ENCODE measurements at places on chromosomes 5 and 9.

- no peak for DNase-seq
Observed at GRCh38 chr5:37723162-37723961, 116.5 kb downstream of the GDNF start.

- DNase-seq: no peak
Observed at GRCh38 chr9:115138151-115138550, 20.2 kb upstream of the TNC start.

DNA sequence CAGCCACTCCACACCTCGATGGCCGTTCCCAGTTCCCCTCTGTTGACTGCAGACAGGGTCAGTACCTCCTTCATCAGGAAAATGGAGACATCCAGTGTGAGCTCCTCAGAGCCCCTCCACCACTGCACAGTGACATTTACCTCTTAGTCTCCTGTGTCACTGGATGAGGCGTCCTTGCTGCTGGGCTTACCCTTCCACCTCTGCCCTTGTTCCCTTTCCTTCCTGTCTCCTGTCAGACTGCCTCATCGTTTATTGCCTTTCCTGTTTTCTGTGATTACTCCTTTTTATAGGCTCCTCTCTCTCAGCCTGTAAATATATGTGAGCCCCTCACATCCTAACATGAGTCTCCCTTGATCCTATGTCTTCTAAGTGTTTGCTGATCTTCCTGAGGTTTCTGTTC, 23.2 kb upstream of the SPTAN1 start:
- DNase-seq: no peak

DNA sequence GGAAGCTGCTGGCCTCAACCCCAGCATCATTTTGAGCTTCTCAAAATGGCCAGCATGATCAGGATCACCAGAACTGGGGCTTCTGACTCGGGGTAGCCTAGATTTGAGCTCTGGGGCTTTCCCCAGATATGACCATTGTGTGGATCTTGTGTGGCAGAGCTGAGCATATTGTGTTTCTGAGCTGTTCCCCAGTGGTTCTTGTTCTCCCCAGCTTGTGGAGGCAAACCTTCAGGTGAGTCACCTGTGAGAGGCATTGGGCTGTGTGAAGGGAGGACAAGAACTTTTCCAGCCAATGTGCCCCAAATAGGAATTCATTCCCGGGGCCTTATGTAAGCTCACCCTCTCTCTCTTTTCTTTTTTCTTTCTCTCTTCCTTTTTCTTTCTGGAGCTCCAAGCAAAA, 80.7 kb upstream of the PITX1 start:
- DNase-seq: no peak

- DNase-seq: no peak
Observed at GRCh38 chr5:139855946-139856540, 60.4 kb downstream of the PSD2 start.

DNA sequence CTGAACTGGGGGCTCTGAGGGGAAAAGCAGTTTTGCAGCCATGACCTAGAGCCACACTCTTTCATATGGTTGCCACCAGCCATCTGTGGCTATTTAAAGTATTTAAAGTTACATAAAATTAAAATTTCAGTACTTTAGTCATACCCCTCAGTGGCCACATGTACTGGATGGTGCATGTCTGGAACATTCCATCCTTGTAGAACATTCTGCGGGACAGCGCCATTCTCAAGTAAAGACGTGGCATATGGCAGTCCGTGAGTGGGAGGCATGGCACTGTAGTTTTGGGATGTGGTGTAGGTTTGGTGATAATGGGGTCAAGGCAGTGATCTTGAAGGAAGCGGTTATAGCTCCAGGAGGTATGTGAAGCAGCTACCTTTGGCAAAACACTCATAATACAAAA, 61.4 kb upstream of the NFIL3 start:
- no peak for DNase-seq

- DNase-seq: no peak
Observed at GRCh38 chr5:107466233-107466769, 204.4 kb downstream of the EFNA5 start.

- no peak for DNase-seq
Observed at GRCh38 chr5:141001844-141002604, 35.7 kb downstream of the PCDHAC2 start.

- no peak for DNase-seq
Observed at GRCh38 chr9:94741866-94742265, 15.4 kb downstream of the AOPEP start.

DNA sequence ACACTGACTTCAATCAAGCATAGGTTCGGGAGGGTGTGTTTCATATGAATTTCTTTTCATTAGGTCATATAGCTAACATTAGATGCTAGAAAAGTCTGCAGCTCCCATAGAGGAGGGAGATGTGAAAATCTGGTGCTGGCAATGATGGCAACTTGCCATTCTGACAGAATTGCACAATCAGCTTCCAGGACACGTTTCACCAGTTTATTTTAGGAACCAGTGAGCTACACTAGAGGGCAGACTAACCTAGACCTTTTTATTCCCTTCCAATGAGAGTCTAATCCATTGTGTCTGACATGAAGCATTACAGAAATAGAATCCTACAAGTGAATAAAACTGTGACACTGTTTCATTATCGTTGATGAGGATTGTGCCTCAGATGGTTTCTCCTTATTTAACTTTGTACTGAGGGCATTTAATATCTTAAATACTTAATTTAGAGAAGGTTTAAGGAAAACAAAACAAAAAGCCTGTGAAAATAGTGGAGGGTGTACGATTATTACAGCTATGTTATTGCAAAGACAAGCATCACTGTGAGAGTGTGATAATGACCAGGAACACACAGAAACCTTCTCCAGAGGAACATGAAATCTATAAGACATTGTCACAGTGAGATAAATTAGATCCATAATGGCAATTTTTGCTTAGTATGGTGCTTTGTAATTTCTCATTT, 363.3 kb upstream of the RPS23 start:
- DNase-seq: no peak

DNA sequence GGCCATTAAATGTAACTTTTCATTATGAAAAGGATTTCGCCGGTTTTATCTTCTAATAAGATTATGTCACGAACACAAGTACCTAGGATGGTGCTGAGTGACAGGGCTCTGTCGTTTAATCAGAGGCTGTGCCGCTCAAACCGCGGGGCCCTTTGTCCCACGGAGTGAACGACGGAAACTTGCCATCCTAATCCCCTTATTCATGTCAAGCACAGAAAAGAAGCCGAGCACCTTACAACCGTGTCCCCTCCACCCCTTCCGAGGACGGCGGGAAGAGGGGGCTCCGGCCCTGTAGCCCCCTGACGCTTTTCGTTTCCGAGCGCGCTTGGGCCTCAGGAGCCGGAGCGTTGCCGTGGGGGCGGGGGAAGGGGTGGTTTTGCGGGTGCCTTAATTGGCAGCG, 11.2 kb downstream of the LMX1B start:
- no peak for DNase-seq

DNA sequence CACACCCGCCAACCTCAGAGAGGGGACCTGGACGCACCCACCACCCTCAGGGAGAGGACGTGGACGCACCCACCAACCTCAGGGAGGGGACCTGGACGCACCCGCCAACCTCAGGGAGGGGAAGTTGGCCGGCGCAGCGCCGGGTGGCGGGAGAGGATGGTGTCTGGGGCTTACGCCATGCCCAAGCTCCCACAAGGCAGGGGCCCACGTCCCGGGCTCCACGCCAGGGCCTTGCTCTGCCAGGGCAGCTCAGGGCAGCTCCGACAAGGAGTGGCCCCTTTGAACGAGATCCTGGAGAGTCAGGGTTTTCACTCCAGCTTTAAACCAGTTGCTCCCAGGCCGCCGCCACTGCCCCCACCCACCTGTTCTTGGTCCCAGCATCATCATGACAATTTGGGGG, 32.2 kb upstream of the SLC12A7 start:
- DNase-seq: no peak

DNA sequence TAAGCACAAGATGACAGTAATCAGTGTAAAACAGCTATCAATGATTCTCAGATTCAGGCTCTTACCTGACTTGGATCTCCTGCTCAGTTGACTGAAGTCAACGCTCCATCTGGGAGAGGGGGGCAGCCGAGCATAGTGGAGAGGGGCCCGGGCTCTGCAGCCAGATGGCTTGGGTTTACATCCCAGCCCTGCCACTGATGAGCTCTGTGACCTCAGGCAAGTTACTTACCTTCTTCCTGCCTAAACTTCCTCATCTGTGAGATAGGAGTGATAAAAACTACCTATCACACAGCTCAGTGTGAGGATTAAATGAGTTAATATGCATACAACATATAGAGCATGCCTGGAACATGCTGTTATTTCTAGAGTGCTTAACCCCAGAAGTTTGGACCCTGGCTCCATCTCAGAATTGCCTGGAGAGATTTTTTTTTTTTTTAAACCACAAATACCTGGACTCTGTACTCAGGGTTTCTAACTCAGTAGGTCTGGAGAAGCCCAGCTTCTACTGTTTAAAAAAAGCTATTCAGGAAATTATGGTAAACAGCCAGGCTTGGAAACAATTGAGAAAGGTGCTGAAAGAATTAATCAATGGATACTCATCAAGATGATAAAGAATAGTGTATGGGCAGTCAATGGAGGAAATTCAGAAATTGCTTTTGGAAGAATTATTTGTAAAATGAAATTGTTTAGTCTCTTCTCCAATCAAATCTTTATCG, 72.2 kb downstream of the ANKRD55 start:
- DNase-seq: no peak

GRCh38 chr5:80763211-80763610, 108.4 kb upstream of the DHFR start:
- no peak for DNase-seq

DNA sequence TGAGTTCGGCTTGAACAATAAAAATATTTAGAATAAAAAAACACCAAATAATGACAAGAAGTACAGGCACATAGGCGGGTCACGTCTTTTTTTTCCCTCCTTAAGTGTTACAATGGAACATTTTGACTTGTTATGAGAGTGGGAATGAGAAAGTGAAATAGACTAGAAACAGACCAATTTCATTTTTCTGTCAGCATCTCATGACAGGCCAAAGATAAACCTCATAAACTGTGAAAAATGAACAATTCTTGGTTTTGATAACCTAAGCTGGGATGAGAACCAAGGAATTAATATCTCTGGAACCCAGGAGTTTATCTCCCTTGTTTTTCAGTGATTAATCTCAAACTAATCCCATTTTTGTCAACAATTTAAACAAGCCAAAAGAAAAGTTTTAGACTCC, 299.5 kb downstream of the SLIT3 start:
- DNase-seq: no peak

DNA sequence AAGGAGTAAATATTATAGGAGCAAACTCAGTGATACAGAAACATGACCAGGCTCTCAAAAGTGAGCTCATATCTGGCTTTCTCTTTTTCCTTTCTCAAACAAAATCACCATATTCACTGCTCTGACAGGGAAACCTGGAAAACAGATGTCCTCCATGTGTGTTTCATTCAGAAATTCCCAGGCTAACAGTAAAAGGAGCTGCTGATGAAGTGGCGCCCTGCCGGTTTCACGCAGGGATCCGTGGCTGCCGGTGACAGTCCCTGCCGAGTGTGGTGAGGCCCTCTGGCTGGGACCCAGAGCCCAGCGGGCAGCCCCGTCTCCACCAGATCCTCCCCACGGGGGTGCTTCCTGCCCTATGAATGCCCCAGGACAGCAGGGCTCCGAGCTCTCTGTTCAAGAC, 208.1 kb downstream of the GNA14 start:
- no peak for DNase-seq

DNA sequence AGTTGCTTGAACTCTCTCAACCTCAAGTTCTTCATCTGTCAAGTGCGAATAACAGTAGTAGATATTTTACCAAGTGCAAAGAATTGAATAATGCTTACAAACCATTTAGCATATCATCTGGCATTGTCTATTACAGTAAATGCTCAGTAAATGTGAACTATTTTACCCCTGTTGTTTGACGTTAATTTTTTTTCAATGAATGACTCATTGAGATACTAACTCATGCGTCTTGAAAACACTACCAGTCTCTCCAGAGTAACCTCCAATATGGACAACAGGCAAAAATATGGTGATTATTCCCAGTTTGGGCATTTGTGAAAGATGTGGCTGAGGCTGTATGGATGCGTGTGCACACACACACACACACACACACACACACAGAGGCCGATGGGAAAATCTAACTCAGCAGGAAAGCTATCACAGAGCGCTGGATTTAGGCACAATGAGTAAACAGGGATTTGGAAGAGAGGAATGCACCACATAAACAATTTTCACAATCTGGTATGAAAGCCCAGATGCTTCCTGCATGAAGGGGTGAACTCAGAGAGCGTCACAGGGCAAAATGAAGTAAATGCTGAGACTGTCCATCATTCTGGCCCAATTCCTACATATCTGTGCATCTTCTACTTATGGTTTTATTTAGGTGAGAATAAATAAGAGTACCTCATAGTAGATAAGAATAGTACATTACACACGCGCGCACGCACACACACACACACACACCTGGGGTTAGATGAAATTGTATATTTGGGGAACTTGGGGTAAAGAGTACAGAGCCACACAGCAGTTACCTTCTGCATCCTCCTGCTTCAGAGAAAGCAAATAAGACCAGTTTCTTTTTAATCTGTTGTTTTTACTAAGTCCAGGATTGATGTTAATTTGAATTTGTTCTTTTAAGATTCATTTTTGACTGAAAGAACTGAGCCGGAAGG, 128.7 kb downstream of the PALM2AKAP2 start:
- no peak for DNase-seq

DNA sequence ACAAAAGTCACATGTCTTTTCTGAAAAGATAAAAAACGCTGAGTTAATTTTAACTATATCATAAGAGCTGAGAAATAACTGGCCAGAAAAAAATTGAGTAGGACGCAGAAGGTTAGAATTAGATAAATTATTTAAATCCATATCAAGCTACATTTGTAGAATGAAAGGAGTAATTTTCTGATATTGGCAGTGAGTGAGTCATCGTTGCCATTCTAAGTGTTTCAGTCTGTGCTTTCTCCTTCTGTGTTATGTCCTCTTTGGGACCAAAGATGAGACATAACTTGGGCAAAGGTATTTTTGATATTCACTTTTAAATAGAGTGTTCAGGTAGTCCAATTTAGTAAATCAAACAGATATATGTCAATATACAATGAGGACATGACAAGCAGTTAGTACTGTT, 34.4 kb upstream of the KCNN2 start:
- no peak for DNase-seq

DNA sequence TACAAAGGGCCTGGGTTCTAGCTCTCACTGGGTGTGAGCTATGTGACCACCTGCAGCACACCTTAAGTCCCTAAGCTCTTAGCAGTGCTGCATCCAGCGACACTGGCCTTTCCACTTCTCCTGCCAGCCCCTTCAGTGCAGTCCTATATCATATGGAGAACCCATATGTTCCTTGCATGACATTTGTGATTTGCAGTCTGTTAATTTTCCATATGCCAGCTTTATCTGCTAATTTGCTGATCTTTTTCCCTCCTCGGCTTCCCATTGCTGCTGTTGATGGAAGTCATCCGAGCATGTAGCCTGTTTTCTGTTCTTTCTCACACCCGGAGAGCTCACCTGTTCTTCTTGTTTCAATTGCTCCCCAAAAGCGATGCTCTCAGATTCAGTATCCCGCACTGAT, 23.2 kb downstream of the PRDM6 start:
- DNase-seq: no peak

- no peak for DNase-seq
Observed at GRCh38 chr5:173954671-173955521, 34.1 kb upstream of the C5orf47 start.

- no peak for DNase-seq
Observed at GRCh38 chr5:56123531-56124243, 109.4 kb downstream of the ANKRD55 start.

All from T-helper 9 cell (primary cell).